ENCODE measurements at places on chromosomes 7 and 10. TPM values are rescaled to one million over a fixed set of nuclear protein-coding genes. Genes with fewer than 3 reads are reported as not detected.

Gene GNG11
- polyA plus RNA-seq = 9.4 TPM

Gene GAD2
- not detected for polyA plus RNA-seq

Gene PMS2
- polyA plus RNA-seq = 6.4 TPM

Gene OR2A7
- 0.37 TPM for polyA plus RNA-seq

Gene SH2D4B
- polyA plus RNA-seq = not detected

Gene SPACDR
- polyA plus RNA-seq = not detected

Gene DDC
- 23.5 TPM for polyA plus RNA-seq

Gene ACTR1A
- polyA plus RNA-seq = 102 TPM

Gene OAT
- polyA plus RNA-seq = 203 TPM

Gene MMP21
- polyA plus RNA-seq = 0.24 TPM

Gene GRM3
- polyA plus RNA-seq = 0.30 TPM

Gene GSTO1
- 203 TPM for polyA plus RNA-seq

Gene SLC35G1
- 1.8 TPM for polyA plus RNA-seq

Gene GATA3
- 4.0 TPM for polyA plus RNA-seq

Gene CHST15
- 15.7 TPM for polyA plus RNA-seq

Gene LRWD1
- polyA plus RNA-seq = 24.5 TPM

Gene CPSF4
- polyA plus RNA-seq = 40.1 TPM

Gene GJD4
- not detected for polyA plus RNA-seq

Gene CHCHD3
- 12.3 TPM for polyA plus RNA-seq

Gene LRRN3
- polyA plus RNA-seq = 21.1 TPM

Gene NPFFR1
- 0.02 TPM for polyA plus RNA-seq

Gene CTAGE6
- polyA plus RNA-seq = 0.07 TPM

Gene NIPSNAP2
- 37.1 TPM for polyA plus RNA-seq

Gene FAM25G
- not detected for polyA plus RNA-seq

Gene ZEB1
- 17.7 TPM for polyA plus RNA-seq

Gene EN2
- polyA plus RNA-seq = 0.07 TPM

Gene BEND7
- polyA plus RNA-seq = 5.3 TPM

Gene SYCE1
- polyA plus RNA-seq = 3.5 TPM

Gene PODXL
- 21.3 TPM for polyA plus RNA-seq

Gene FOXI2
- polyA plus RNA-seq = 0.03 TPM
